NCI-H187 (cell line): ENCODE measurements at places on chromosomes 2 and 18.

GRCh38 chr2:138078153-138078552 is 113.9 kb downstream of the HNMT start:
- no peak for DNase-seq

DNA sequence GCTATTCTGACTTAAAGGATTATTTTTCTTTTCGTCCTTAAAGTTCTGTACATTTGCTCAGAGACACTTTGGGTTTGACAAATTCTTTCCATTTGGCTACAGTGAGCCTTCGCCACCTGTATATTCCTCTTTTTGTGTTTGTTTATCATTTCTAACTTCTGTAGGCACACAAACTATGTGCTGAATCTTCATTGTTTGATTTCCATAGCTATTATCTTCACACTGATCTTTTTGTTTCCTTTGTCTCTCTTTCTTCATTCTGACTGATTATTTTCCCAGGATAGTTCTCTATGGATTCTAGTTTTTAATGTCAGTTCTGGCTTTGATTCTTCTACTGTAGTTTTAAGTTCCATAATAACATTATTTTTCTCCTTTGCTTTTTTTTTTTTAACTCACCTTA is 350.2 kb downstream of the ZNF521 start:
- no peak for DNase-seq

- DNase-seq: no peak
Measured at GRCh38 chr18:30712383-30712782, 330.2 kb downstream of the DSC3 start.

GRCh38 chr2:66440708-66441497 is 6.0 kb downstream of the MEIS1 start:
- DNase-seq: no peak
